ENCODE measurements at places on chromosomes 7 and 10.

DNA sequence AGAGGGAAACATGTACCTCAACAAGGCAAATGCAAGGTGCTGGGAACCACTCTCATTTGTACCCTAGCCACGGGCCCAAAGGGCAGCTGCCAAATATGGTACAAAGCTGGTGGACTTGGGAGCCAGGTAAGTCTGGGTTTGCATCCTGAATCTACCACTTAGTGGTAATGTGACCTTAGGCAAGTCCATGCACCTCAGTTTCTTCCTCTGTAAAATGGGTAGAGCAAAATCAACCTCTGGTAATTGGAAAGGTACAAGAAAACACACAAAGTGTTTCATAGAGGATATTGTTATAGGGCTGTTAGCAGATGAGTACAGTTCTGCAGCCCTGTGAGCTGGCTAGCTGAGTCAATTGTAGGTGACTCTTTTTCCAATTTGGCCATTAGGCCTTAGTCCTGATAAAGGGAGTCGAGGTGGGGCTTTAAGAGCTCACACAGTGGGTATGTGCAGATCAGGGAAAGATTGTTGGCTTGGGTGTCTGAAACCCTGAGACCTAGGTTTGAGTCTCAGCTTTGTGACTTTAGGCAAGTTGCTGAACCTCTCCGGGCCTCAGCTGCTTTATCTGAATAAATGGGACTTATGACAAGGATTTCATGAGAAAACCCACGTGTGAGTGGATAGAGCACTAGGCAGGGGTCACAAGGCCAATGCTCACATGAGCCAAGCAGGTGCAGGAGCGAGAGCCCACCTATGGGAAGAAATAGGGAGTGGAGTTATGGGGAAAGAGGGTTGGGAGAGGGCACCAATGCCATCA is 121.3 kb upstream of the GDF10 start:
- no peak for DNase-seq

DNA sequence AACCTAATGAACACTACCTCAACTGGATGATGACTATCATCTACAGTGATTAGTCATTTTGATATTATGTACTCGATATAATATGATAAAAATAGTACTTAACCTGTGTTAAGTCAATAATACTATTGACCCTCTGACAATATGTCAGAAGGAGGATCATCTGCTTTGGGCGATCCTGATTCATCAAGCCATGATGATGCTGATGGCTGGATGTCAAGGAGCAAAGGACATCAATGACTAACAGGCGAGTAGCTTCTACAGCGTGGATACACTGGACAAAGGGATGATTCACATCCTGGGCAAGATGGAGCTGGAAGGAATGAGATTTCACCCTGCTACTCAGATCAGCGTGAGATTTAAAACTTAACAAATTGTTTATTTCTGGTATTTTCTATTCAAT is 94.4 kb upstream of the SKAP2 start:
- peak; percentile 48 for DNase-seq

DNA sequence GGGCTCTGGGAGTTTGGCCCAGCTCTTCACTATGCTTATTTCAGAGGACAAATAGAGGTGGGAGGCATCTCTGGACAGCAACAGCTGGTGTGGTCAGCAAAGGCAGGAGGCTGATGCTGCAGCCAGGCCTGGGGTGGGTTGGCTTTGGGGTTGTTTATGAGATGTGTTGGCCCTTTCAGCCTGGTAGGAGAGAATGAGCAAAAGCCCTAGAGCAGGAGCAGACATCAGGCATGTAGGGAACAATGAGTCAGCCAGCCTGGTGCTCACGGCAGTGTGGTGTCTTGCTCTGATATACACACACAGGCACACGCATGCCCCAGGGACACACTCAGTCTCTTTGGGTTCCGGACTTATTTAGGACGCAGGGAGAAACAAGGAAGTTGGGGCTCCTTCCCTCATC is 157.1 kb downstream of the PRKCQ start:
- DNase-seq, result peak; percentile 12

GRCh38 chr7:105141068-105141467 is 127.1 kb downstream of the KMT2E start:
- DNase-seq, result peak; percentile 45

- DNase-seq, result peak; percentile 88
These were observed at the start of gene OPTN for GRCh38 chr10:13099666-13100348. OPTN (plus strand) TSS chr10:13100163; CDS start chr10:13109123, 8,960 bp downstream.

- DNase-seq, result no peak
These were observed 427.2 kb upstream of the KLF6 start for GRCh38 chr10:4212111-4212630.

GRCh38 chr10:24406809-24407483 is 198.0 kb downstream of the KIAA1217 start:
- no peak for DNase-seq

DNA sequence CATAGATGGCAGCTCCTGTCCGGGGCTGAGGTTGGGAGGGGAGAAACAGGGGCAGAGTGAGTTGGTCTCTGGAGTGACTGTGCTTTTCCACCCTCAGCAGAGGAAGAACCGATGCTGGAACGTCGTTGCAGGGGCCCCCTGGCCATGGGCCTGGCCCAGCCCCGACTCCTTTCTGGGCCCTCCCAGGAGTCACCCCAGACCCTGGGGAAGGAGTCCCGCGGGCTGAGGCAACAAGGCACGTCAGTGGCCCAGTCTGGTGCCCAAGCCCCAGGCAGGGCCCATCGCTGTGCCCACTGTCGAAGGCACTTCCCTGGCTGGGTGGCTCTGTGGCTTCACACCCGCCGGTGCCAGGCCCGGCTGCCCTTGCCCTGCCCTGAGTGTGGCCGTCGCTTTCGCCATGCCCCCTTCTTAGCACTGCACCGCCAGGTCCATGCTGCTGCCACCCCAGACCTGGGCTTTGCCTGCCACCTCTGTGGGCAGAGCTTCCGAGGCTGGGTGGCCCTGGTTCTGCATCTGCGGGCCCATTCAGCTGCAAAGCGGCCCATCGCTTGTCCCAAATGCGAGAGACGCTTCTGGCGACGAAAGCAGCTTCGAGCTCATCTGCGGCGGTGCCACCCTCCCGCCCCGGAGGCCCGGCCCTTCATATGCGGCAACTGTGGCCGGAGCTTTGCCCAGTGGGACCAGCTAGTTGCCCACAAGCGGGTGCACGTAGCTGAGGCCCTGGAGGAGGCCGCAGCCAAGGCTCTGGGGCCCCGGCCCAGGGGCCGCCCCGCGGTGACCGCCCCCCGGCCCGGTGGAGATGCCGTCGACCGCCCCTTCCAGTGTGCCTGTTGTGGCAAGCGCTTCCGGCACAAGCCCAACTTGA is 2.7 kb downstream of the REPIN1 start:
- no peak for DNase-seq

GRCh38 chr7:47038621-47039020 is 543.3 kb downstream of the TNS3 start:
- no peak for DNase-seq

- DNase-seq, result no peak
These were observed 9.8 kb upstream of the COMTD1 start for GRCh38 chr10:75245354-75246250.

DNA sequence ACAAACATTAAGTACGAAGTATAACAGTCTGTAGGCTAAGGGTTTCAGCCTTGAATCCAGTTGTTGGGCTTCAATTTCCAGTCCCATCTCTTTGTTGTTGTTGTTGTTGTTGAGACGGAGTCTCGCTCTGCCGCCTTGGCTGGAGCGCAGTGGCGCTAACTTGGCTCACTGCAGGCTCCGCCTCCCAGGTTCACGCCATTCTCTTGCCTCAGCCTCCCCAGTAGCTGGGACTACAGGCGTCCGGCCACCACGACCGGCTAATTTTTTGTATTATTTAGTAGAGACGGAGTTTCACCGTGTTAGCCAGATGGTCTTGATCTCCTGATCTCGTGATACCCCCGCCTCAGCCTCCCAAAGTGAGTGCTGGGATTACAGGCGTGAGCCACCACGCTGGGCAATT is 464.9 kb downstream of the ANKRD7 start:
- DNase-seq, result no peak

DNA sequence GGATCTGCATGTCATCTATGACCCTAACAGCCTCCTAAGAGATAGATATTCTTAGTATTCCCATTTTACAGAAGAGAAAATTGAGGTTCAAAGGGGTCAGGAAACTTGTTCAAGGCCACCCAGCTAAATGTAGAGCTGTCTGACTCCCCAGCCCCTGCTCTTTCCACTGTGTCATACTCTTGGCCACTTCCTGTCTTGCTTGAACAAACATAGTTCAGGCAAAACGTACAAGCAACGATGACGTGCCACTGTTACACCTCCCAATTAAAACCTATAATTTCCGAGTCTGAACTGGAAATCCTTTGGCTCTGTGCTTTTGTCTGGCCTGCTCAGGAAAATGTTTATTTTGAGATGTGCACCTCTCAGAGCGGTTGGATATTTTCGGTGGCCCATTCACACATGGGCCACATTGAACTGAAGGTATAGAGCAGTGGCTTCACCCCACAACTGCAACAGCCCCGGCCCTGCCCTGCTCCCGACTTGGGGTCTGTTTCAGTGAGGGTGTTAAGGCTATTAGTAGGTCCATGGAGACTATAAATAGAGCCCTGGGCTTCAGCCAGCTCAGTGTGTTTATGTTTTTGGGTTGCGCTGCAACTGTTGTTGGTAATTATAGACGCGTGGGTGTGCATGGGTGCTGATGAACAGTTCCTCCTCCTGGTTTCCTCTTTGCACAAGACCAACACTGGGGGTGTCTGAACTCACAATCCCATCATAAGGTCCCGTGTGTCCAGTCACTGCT is 172.3 kb upstream of the ADO start:
- DNase-seq, result no peak

- DNase-seq, result no peak
These were observed 335.4 kb upstream of the PFKP start for GRCh38 chr10:2731940-2732339.

DNA sequence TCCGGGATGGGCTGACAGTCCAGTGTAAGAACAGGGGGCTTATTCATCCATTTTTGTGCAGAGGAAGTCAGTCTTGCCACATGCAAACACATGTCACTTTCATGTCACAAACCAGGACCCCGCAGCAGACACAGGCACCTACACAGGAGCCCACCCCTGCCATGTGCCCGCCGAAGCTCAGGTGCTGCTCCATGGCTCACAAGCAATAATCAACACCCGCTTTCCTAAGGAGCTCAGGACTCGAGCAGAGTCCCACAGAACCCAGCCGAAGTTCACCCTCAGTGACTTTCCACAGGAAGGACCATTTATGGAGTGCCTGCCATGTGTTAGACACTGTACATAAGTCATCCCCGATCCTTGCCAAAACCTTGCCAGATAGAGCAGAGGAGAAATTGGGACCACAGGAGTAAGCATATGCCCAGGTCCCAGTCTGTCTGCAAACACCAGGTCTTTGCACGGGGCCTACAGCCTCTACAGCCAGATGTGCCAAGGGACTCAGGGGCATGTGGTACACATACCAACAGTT is 99.4 kb downstream of the EBF3 start:
- DNase-seq, result no peak

GRCh38 chr7:150686030-150686631 is 625 bp downstream of the GIMAP2 start:
- no peak for DNase-seq

- DNase-seq, result no peak
These were observed 23.8 kb downstream of the PEX1 start for GRCh38 chr7:92504563-92504962.

DNA sequence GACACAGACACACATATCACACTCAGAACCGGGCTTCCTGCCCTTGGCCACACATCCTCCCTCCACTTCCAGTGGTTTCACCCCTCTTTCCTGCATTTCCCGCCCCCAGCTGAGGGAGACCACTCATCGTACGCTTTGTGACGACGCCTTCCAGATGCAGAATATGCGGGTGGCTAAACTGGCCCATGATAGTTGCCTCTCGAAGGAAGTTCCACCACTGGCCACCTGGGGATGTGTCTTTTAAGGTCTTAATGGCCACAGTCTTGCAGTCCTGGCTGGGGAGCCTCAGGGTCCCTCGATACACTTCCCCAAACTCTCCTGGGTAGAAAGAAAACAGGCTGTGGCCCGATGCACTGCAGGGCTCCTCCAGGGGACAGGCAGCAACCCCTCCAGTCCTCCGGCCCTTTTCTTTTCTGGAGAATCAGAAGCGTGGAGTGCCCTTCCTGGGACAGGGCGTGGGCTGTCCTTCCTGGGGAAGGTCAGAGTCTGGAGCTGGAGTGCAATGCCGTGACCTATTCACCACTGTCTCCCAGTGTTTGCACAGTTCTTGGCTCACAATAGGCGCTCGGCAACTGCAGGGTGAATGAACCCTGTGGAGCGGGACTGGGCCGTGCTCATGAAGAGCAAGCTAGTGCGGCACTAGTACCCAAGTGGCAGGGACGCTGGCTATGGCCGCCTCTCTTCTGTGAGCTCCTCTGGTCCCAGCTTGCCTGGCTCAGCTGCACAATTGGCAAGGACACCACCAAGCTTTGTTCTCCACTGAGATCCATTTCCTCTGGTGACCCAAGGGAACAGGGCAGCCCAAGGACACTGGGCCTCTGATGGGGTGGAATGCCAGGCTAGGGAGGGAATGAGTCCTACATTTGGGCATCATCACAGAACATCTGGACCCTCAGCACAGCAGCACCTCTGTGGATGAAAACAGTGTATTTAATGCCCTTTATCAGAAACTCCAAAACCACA is 13.2 kb downstream of the EPHA1 start:
- no peak for DNase-seq

DNA sequence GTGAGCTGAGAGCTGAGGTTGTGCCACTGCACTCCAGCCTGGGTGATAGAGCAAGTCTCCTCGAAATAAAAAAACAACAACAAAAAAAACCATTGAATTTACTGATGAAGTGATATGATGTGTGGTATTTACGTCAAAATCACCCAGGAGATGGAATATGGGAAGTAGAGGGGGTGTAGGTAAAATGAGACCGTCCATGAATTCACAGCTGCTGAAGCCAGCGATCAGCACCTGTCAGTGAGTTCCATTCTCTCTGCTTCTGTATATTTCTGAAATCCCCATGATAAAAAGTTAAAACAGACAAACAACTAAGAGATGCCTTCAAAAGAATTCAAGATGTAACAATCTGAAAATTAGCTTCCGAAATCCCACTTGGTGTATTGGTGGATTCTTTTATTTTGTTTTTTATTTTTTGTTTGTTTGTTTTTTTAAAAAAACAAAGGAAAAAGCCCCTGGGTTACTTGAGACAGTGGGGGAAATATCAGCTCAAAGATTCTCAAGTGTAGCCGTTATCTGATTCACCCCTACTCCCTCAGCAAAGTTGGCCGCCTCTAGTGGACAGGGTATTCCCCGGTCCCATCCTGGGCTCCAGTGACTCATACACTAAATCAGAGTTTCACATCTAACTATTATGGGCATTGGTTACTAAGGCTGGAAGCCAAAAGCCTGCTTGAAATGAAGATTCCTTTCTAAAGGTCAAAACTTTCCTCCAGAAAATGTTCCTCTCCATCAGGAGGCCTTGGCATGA is 76.4 kb downstream of the MAP3K8 start:
- DNase-seq, result peak; percentile 87

GRCh38 chr7:113635492-113635891 is 283.3 kb downstream of the PPP1R3A start:
- no peak for DNase-seq

GRCh38 chr7:1535701-1536454 is 5.4 kb downstream of the MAFK start:
- DNase-seq, result no peak
